ENCODE measurements at places on chromosomes 2 and 18. TPM values are rescaled to one million over a fixed set of nuclear protein-coding genes. Genes with fewer than 3 reads are reported as not detected.

The CPO gene
- polyA plus RNA-seq: not detected

The MARCO gene
- polyA plus RNA-seq: not detected

The OR6B2 gene
- polyA plus RNA-seq: not detected

The NOL4 gene
- polyA plus RNA-seq: not detected

The TMEM200C gene
- not detected for polyA plus RNA-seq

The TUBA3E gene
- not detected for polyA plus RNA-seq

The CLEC4F gene
- not detected for polyA plus RNA-seq

The MC5R gene
- polyA plus RNA-seq: not detected

The FLACC1 gene
- 3.1 TPM for polyA plus RNA-seq

The NAT8 gene
- not detected for polyA plus RNA-seq

The METTL8 gene
- 15.9 TPM for polyA plus RNA-seq

The DYSF gene
- polyA plus RNA-seq: not detected

The STARD6 gene
- not detected for polyA plus RNA-seq

The SP5 gene
- not detected for polyA plus RNA-seq

The ITPRIPL1 gene
- 0.85 TPM for polyA plus RNA-seq

The SLC39A10 gene
- 6.6 TPM for polyA plus RNA-seq

The RTP5 gene
- polyA plus RNA-seq: not detected

The NYAP2 gene
- not detected for polyA plus RNA-seq

The AGXT gene
- polyA plus RNA-seq: not detected

The EVA1A gene
- 0.52 TPM for polyA plus RNA-seq

The MLPH gene
- not detected for polyA plus RNA-seq

The ACTR1B gene
- polyA plus RNA-seq: 13.2 TPM

The RPE gene
- 23.7 TPM for polyA plus RNA-seq

The ALPG gene
- polyA plus RNA-seq: not detected

The GPBAR1 gene
- 0.27 TPM for polyA plus RNA-seq

The NUP35 gene
- polyA plus RNA-seq: 11.8 TPM
